ENCODE measurements at places on chromosomes 3 and 15. TPM values are rescaled to one million over a fixed set of nuclear protein-coding genes. Genes with fewer than 3 reads are reported as not detected.
A peak's percentile ranks its signal among the peaks of the same experiment; 100 is the strongest.

The MYO5C gene
- 3.7 TPM for total RNA-seq

The STT3B gene
- 124 TPM for total RNA-seq

The MUC20 gene
- total RNA-seq = 5.5 TPM

The SPTBN5 gene
- 2.1 TPM for total RNA-seq

The IL16 gene
- total RNA-seq = not detected

DNA sequence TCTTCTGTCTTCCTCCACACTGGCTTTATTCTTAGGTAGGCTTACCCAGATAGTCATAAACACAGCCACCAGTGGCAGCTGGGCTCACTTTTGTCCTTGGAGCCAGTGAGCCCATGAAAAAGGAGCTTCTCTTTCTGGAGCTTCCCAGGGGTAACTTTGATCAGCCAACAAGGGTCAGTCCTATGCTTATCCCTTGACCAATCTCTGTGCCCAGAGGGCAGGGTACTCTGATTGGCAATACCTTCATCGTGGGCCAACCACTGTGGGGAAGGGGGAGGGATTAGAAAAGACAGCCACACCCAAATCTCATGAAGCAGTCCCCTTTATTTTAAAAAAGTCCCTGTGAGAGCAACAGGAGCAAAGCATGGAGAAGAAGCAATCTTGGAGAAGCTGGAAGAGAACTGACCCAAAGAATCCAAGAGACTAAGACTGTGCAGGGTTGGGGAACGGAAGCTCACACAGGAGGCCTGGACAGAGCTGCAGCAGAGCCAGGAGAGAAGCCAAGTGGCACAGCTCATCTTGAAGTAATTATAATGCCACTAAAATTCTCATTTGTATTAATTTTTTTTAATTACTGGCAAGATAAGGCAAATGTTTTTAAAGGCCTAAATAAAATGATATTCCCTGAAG, 70.4 kb downstream of the SSUH2 start:
- no peaks in the 10 kb centered on the region for H3K4me1 ChIP-seq
- no peak for DNase-seq
- no peaks in the 10 kb centered on the region for H3K27me3 ChIP-seq
- no peak overlapping the region for H3K4me3 ChIP-seq
- H3K27ac ChIP-seq = no peak overlapping the region

DNA sequence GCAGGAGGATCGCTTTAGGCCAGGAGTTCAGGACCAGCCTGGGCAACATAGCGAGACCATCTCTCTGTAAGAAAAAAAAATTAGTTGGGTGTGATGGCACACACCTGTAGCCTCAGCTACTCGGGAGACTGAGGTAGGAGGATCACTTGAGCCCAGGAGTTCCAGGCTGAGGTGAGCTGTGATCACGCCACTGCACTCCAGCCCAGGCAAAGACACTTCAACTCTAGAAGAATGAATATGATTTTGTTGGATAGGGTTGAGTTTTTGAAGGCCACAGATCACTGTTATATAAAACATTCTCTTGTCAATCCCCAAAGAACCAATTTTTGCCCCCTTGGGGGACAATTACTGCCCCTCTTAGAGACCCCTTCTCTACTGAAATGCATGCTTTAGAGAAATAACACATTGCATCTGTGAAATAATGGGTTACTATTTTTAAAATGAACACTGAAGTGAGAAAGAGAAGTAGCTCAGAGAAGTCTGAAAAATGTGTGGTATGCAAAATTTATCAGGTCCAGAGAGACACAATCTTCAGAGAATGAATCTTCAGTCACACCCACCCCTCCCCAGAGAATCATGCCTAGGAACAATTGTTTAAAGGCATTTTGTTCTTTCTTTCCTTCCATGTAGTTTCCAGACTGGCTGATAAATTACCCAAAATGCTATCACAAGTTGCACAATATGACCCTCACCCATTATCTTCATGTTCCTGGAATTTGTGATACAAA, 42.7 kb downstream of the METTL6 start:
- DNase-seq = no peak
- no peaks in the 10 kb centered on the region for H3K27me3 ChIP-seq
- no peak overlapping the region for H3K27ac ChIP-seq
- H3K36me3 ChIP-seq = no peaks in the 10 kb centered on the region
- no peak overlapping the region for H3K4me3 ChIP-seq

DNA sequence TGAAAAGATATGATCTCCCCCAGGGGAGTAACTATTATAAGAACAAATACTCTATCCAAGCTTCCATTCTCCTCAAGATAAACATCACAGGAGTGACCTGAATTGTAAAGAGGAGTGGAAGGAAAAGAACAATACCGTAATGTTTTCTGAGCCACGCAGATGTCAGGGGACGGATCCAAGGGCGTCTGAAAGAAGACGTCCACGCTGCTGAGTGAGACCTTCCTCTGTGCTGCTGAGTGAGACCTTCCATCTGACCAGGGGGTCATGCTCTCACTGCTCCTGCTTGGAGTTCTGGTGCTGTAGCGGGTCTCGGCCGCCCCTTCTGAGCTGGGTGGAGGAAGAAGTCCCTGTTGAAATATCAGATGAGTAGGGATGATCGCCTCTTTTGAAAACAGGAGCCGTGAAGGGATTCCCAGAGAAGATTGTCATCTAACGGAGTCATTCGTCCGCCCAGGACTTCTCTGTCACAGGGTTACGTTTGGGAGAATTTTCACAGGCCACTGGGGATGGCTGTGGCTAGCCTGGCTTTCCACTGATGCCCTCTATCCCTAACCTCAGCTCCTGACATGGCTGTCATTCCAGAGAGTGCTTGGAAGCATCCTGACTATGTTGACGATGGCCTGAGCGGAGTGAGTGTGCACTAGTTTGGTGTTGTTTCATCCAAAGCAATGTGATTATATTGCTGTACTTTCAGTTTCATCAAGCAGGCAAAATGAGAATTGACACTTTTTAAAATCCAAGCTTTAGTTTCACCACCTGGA, 184.9 kb downstream of the APBA2 start:
- H3K4me3 ChIP-seq = no peak overlapping the region
- H3K27me3 ChIP-seq = no peaks in the 10 kb centered on the region
- H3K4me1 ChIP-seq = no peaks in the 10 kb centered on the region
- no peak overlapping the region for H3K27ac ChIP-seq

DNA sequence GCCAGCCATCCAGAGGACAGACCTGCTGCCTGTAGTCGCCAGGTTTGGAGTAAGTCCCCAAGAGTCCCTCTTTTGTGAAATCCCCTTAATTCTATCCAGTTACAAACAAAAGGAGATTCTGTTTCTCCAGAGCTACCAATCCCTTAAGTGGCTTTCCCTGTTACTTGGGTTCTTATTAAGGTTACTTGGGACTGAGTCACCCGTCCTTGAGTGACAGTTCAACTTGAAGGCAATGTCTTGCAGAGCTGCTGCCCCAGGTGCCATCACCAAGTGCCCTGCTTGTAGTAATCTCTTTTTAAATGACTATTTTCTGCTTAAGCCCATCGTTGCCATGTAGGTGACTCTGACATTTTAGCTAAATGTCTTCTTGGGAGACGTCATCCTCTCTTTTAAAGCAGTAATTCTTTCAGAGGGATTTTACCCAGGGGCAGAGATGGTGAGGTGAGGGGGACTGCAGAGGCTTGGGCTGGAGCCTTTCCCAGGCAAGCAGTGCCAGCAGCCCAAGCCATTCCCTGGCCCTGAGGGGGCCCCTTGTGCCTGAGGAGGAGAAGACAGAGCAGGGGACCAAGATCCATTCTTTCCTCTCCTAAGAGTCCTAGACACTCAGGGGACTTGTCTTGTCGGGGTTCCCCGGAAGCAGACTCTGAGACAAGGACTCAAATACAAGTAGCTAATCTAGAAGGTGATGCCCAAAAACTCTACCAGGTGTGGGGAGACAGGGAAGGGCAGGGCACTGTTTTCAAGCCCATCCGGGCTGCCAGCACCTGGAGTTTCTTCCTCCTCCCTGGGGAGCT, 253.7 kb downstream of the PLCL2 start:
- H3K4me3 ChIP-seq = no peak overlapping the region
- no peaks in the 10 kb centered on the region for H3K36me3 ChIP-seq
- no peaks in the 10 kb centered on the region for H3K4me1 ChIP-seq
- no peak for DNase-seq

DNA sequence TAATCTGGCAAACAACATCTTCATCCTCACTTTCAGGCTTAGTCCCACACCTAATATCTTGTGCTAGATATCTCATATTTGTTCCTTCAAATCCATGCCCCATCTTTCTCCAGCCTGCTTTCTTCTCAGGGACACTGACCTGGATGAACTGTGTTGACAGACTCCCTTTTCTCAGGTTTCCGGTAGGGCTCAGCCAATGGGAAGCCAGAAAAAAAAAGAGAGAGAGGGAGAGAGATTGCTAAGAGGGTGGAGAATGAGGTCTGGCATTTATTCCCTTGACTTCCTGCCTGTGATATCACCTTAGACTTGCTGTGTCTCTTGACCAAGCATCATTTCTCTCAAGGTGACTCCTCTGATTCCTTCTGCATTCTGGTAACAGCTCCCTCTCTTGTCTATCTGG, 145.6 kb upstream of the ABI3BP start:
- H3K4me3 ChIP-seq = no peak overlapping the region
- no peaks in the 10 kb centered on the region for H3K36me3 ChIP-seq
- no peak for DNase-seq

GRCh38 chr3:72099326-72100079, 314.6 kb upstream of the PROK2 start:
- H3K36me3 ChIP-seq = no peaks in the 10 kb centered on the region
- DNase-seq = no peak
- H3K27me3 ChIP-seq = peaks cover 45% of the 10 kb centered on the region
- H3K4me3 ChIP-seq = peak overlapping the region; percentile 31

DNA sequence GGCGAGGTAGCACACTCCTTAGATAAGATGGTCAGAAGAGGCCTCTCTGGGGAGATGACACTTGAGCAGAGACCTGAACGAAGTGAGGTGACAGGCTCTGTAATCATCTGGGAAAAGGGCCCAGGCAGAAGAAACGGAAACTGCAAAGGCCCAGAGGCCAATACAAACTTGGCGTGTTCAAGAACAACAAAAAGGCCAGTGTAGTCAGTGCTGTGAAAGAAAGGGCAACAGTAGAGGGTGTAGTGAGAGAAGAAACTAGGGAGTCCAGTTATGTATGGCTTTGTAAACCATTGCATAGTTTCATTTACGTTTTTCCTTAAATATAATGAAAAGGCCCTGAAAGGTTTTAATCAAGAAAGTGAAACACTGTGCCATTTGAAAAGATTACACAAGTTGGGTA, 31.8 kb downstream of the PLD1 start:
- H3K4me3 ChIP-seq = no peak overlapping the region
- H3K4me1 ChIP-seq = no peaks in the 10 kb centered on the region
- no peaks in the 10 kb centered on the region for H3K27me3 ChIP-seq
- DNase-seq = no peak
- no peak overlapping the region for H3K27ac ChIP-seq

- H3K27ac ChIP-seq = no peak overlapping the region
- H3K4me3 ChIP-seq = peak overlapping the region; percentile 24
- H3K4me1 ChIP-seq = no peaks in the 10 kb centered on the region
- no peaks in the 10 kb centered on the region for H3K27me3 ChIP-seq
Measured at GRCh38 chr3:80771085-80771484, 990.4 kb downstream of the GBE1 start.

DNA sequence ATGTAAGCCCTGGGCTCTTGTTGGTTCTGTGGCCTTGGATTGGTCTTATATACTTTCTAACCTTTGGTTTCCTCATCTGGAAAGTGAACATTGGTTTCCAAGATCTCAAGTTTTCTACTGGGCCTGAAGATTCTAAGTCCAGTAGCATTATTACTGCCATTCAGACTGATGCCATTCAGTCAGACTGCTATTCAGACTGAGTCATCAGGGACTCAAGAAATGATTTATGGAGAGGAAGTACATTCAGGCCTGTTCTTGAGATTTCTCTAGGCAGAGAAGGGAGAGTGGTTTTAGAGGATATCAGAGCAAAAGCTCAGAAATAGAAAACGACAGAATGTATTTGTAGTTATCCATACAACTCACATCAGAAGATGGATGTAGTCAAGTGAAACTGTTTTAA, 557.2 kb downstream of the NR2F2 start:
- H3K4me3 ChIP-seq = no peak overlapping the region
- no peaks in the 10 kb centered on the region for H3K27me3 ChIP-seq
- DNase-seq = no peak
- no peak overlapping the region for H3K27ac ChIP-seq
- H3K36me3 ChIP-seq = no peaks in the 10 kb centered on the region

DNA sequence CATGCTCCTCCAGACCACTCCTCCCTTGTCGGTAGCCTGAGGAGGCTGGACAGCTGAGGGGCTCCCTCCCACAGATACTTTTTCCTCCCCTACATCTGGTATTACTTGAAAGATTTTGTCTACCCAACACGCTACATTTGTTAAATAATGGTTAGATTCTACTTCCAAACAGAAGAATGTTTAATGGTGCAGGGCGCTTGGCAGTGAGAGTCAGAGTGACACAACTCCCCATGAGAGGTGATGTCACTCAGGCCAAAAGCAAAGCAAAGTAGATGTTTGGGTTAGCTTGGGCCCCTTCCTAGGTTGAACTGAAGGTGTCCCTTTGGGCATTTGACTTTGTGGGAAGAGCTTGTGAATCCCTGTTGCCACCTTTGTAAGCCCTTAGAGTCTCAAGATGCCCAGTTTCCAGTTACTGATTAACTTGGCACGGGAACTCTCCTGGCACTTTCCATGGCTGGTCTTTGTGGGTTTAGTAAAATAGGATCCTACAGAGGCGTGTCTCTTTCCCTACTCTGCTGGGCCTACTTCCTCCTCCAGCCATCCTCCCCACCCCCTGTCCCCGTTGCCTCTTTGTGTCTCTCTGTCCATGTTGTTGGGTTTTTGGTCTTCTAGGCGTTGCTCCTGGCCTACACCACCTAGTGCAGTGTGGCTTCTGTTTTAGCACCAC, 5.6 kb downstream of the LIMD1 start:
- no peaks in the 10 kb centered on the region for H3K36me3 ChIP-seq
- H3K27ac ChIP-seq = no peak overlapping the region
- no peak overlapping the region for H3K4me3 ChIP-seq

GRCh38 chr3:8493744-8494143, 7.9 kb upstream of the LMCD1 start:
- H3K4me3 ChIP-seq = no peak overlapping the region
- no peak for DNase-seq
- no peaks in the 10 kb centered on the region for H3K36me3 ChIP-seq
- H3K4me1 ChIP-seq = no peaks in the 10 kb centered on the region

DNA sequence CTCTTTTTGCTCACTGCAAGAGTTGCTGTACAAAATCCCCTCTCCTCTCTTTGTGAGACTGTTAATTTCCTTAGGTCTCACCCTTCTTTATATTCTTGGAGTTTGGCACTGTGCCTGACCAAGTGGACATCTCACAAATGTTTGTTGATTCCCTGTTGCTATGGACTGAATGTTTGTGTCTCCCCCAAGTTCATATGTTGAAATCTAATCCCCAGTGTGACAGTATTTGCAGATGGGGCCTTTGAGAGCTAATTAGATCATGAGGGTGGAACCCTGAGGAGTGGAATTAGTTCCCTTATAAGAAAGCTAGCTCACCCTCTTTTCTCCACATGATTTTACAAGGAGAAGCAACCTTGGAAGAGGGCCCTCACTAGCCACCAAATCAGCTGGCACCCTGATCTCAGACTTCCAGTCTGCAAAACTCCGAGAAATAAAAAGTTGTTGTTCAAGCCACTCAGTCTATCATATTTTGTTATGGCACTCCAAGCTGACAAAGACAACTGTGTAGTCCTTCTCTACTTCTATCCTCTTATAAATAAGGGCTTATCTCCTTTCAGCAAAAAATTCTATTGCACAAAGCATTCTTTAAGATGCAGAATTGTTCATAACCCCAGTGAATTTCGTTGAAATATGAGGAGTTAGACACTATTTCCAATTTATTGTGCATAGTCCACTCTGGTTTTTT, 65.5 kb upstream of the NPHP3 start:
- H3K27ac ChIP-seq = no peak overlapping the region
- no peaks in the 10 kb centered on the region for H3K27me3 ChIP-seq
- H3K4me3 ChIP-seq = no peak overlapping the region
- peak; percentile 72 for DNase-seq
